Urothelium cell line (cell line): ENCODE measurements at places on chromosomes 16 and 17.
A peak's percentile ranks its signal among the peaks of the same experiment; 100 is the strongest.

- DNase-seq = no peak
These were observed 1.6 kb downstream of the SIRT7 start for GRCh38 chr17:81916234-81917001.

DNA sequence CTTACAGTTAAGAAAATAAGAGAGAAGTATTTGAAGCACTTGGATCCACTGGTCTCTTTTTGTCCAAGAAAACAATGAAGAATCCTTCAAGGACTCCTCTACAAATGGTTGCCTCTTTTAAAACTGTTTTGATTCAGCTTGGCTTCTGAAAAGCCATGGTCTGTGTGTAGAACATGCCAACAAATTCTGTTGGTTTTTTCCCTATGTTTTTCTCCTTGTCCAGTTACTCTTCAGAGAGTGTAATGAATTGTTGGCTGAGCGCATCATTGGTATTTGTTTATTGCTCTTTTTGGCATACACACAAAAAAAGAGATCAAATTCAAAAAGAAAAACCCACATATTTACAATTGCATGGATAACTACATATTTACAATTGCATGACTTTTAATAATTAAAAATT, at the start of gene ABCA10:
ABCA10 (minus strand) TSS at position 249 of the 400 bp plus-strand sequence. CDS start 3,466 bp downstream, outside the sequence.
- DNase-seq = no peak

- no peak for DNase-seq
These were observed 15.5 kb downstream of the ZNHIT3 start for GRCh38 chr17:36501963-36502362.

DNA sequence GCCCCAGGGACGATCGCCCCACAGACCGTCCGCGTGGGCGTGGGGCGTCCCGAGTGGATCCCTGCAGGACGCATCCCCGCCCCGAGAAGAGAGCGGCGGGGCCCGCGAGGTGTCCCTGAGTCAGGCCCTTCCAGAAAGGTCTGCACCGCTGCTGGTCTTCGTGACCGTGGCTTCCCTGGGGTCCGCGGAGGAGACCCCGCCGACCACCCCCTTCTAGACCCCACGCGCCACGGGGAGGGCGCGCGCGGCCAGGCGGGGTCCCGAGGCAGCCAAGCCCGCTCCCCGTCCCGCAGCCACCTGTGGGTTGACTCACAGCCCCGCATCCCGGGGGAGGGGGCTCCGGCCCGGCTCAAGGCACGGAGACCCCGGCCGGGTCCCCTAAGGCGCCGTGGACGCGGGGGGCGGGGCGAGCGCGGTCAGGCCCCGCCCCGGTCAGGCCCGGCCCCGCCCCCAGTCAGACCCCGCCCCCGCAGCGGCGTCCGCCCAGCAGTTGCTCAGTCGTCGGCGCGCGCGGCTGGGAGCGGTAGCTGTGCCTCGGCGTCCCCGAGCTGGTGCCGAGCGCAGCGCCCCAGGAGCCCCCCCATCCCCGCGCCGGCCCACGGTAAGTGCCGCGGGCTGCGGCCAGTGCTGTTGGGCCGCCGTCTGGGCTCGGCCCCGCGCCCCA, at the start of gene BAIAP3:
BAIAP3 (plus strand) TSS at position 497 of the 664 bp plus-strand sequence. CDS start 4,905 bp downstream, outside the sequence.
- peak; percentile 86 for DNase-seq

DNA sequence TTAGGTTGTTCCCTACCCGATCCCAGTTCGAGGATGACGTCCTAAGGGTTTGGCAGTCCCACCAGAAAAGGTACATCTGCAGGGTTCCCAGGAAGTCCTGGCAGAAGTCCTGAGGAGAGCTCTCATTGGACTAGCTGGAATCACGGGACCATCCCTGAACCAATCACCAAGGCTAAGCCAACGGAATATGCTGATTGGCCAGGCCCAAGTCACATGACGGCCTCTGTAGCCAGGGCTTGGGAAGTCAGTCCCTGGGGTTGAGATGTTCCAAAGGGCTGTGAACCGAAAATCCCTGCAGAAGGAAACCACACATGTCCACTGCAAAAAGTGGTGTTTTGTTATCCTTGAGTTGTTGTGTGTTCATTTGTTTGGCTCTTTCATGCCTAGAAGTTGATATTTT, 68.2 kb upstream of the ZNF423 start:
- peak; percentile 16 for DNase-seq

DNA sequence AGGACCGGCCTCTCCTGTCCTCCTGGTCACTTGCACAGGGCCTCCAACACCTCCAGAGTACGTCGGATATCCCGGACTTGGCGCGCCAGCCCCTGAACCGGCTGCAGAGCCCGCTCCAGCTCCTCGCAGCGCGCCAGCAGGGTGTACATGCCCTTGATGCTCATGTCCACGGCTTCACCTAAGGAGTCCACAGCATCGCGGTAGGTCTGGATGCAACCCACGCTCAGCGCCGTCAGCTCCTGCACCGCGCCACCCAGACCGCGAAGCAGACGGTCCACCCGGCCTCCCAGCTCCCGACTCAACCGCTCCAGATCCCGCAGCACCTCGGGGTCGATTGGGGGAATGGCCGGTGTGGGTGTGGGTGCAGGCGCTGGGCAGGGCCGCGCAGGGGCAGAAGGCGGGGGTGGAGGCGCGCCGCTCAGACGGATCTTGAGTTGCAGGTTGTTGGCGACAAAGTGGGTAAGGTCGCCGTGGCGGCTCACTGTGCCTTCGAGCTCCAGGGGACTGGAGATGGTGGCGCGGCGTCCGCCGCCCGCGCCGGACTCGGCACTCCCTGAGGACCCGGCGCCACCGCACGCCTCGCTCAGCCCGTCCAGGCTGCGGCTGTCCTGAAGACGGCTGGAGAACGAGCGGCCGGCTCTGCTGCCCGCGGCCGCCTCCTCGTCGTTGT, 804 bp downstream of the BORCS6 start:
- no peak for DNase-seq

DNA sequence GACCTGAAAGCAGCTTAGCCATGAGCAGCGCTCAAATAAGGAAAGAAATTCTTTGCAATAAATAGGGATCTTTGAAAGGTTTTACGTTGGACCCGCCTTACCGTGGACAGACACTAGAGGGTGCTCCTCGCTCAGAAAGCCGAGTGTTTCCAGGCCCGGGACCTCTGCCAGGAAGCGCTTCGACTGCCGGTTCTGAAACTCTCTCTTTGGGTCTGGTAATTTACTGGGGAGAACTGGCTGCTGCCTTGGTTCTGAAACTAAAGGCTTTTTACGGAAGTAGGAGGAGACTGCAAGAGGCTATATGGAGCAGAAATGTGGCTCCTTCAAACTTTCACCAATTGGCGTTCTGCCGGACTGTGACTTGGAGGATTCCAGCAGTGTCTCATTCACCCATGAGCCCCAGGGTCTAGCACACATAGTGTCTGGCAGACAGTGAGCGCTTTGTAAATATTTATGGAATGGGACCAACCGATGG, 45.6 kb upstream of the HOXB9 start:
- peak; percentile 81 for DNase-seq

DNA sequence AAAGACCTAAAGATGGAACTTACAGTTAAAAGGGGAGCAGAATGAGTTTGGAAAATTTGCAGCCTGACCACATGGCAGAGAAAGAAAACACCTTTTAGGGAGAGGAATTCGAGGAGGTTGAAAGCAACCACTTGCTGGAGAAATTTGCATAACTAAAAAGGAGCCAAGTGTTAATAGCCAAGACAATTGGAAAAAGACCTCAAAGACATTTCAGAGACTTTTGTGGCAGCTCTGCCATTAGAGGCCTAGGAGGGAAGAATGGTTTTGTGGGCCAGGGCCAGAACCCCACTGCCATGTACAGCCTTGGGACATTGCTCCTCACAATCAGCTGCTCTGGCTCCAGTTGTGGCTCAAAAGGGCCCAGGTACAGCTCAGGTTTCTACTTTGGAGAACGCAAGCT, 338.5 kb downstream of the UTP18 start:
- no peak for DNase-seq

DNA sequence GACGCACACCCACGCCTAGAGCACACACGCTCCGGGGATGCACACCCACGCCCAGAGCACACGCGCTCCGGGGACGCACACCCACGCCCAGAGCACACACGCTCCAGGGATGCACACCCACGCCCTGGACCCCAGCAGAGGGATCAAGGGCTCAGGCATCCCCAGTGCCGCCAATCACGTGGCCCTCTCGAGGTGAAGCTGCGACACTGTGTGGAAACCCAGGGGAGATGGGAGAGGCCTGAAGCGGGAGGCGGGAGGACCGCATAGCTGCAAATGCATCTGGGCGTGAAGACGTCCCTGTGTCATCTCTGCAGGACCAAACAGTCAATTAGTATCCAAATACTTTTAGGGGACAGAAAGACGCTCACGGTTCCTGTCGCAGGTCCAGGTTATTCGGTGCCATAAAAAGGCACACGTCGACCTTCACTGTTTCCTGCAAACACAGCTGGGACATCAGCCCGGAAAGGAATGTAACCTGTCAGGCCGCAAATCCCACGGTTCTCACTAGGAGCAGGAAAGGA, 56.4 kb downstream of the TBC1D16 start:
- no peak for DNase-seq

GRCh38 chr17:39359994-39360393, 41.4 kb downstream of the FBXL20 start:
- DNase-seq = no peak

DNA sequence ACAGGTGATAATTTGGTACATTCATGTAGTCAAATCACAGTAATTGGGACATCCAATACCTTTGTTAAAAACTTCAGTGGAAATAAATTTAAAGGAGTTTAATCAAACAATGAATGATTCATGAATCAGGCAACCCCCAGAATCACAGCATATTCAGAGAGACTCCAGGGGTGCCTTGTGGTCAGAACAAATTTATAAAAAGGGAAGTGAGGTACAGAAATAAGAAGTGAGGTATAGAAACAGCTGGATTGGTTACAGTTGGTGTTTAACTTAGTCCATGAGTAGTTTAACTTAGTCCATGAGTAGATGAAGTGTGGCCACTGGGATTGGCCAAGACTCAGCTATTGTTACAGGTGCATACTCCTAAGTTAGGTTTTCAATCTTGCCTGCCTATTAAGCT, 25.1 kb downstream of the TMEM98 start:
- DNase-seq = no peak

GRCh38 chr17:32277284-32277683, 11.7 kb downstream of the RHBDL3 start:
- no peak for DNase-seq

- DNase-seq = no peak
These were observed 29.6 kb downstream of the SGSM2 start for GRCh38 chr17:2366747-2367494.

GRCh38 chr16:53611179-53611696, 92.4 kb downstream of the RPGRIP1L start:
- no peak for DNase-seq

DNA sequence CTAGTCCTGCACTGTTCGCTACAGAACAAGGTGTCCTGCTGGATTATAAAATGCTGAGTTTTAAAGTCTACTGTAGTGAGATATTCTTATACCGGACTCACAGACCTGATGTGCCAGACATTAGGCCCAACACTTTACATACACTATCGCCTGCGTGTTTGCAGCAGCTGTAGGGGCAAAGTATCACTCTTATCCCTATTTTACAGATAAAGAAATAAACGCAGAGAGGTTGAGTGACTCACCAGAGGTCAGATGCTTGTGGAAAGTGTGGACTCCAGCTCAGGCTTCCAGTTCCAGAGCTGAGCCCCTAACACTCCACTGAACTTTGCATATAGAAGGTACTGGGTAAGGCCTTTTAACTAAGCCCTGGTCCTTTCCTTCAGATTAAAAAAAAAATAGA, 47.4 kb downstream of the PLXDC1 start:
- no peak for DNase-seq
